Vagina (tissue), 2 donors: ENCODE measurements at places on chromosomes 6 and 20.

DNA sequence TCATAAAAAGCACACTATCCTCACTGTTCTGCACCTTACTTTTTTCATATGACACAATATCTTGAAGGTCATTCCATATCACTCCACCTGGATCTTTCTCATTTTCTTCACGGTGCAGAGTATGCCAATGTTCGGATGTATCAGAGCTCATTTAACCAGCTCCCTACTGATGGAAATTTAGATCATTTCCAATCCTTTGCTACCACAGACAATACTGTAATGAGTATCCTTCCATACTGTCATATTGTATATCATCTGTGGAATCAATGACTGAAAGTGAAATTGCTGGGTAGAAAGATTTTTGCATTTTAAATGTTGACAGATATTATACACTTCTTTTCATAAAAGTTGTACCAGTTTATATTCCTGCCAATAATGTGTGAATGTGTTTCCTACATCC, 2.2 kb upstream of the RAB44 start:
- no peak for DNase-seq

DNA sequence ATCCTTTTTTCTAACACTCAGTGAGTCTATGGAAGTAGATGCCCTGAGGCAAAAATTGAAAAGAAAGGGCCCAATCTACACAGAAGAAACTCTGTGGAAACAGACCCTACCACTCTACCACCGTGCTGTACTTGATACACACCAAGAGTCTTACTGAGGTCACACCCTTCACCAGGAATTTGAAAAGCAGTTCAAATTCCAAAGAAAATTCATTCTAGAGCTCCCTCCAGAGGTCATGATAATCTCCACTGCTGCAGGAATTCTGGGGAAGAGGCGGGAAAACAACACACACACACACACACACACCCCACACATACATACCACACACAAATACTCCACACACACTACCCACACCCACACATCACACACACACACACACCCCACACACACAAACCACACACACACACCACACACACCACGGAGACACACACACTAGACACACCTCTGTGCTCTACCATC, 336.8 kb downstream of the HDGFL1 start:
- DNase-seq, result no peak

DNA sequence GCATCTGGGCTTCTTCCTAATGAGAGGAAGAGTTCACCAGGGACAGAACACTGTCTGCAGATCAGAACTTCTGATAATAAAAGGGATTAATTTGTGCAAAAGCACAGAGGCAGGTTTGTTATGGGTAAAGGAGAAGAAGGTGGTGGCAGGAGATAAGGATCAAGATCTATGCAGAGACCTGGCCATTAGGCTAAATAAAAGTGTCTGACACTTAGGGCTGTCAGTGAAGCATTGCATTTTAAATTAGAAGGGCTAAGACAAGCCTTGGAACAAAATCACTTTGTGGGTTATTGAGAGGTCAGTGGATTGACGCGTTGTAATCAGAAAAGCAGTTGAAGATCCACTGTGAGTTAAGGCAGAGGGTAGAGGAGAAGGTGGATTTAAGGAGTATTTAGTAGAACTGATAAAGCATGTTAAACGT, 76.8 kb downstream of the MAP3K4 start:
- no peak for DNase-seq

DNA sequence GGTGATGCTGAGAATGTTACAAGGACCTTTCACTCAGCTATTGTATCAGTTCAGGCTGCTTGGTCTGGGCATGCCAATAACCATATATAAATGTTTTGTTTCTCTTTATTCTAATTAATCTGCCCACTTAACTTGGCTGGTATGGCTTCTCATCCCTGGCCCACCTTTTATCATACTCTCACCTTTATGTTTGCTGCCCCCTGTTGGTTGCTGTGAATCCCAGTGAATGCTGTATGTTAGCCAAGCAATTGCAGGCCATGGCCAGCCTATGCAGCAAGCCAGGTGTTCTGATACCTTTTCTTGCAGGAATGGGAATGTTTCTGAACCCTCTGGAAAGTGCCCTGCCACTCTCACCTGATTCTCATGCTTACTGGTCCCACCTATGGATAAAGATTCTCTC, 54.6 kb downstream of the PCSK2 start:
- DNase-seq, result no peak

GRCh38 chr6:90045535-90045934, 151.3 kb downstream of the GJA10 start:
- DNase-seq, result no peak

- DNase-seq, result no peak
Observed at GRCh38 chr6:157861814-157862213, 38.8 kb downstream of the SNX9 start.

- DNase-seq, result no peak
Observed at GRCh38 chr20:32458061-32458836, 100.1 kb downstream of the ASXL1 start.
